ENCODE measurements at places on chromosomes 3 and 15.

GRCh38 chr3:40653001-40653400 lies 128.2 kb downstream of the ZNF621 start:
- no peak for ATAC-seq

- ATAC-seq = no peak
These were observed 52.4 kb upstream of the FNDC3B start for GRCh38 chr3:171986757-171987518.

- ATAC-seq = peak; percentile 16
These were observed 47.0 kb downstream of the DHX30 start for GRCh38 chr3:47849699-47850563.

- no peak for ATAC-seq
These were observed 184.0 kb upstream of the LYSMD4 start for GRCh38 chr15:99917252-99917651.

DNA sequence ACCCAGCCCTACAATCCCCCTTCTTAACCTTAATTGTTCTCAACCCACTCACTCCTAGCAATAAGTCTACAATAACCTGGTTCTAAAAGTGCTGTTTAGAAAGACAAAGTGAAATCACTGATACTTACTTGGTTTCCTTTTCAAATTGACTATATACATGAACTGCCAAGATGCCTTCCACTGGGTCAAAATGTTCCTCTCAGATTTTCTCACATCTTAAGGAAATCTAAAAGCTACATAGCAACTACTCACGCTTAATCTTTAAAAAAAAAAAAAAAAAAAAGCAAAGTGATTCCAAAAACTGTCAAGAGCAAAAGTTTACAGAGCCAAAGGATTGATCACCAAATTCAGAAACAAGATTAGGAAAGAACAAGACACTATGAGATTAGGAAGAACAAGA lies 68.7 kb upstream of the MAP4 start:
- no peak for ATAC-seq

- no peak for ATAC-seq
These were observed 37.8 kb downstream of the EHHADH start for GRCh38 chr3:185215873-185216606.

GRCh38 chr15:63983061-63983711 lies 63.1 kb downstream of the DAPK2 start:
- no peak for ATAC-seq

- peak; percentile 29 for ATAC-seq
These were observed 388 bp downstream of the DAPK2 start for GRCh38 chr15:64045774-64046420.

DNA sequence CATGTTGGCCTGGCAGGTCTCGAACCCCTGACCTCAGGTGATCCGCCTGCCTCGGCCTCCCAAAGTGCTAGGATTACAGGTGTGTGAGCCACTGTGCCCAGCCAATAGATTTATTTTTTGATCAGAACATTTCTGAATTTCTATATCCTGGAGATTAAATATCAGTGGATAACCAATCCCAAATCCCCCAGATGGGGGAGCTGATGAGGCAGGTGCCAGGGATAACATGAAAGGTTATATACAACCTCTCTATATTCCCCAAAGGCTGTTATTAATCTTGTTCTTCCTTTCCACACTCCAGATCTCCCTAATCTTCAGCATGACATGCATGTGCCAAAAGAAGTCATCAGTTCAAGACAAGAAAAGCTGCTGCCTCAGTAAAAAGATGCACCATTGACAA lies 112.3 kb downstream of the WDR76 start:
- no peak for ATAC-seq

GRCh38 chr3:18344306-18345014 lies 80.7 kb downstream of the SATB1 start:
- ATAC-seq = no peak

GRCh38 chr3:185558395-185558794 lies 6.0 kb upstream of the LIPH start:
- ATAC-seq = no peak

GRCh38 chr3:185311991-185312390 lies 50.9 kb upstream of the MAP3K13 start:
- ATAC-seq = no peak

DNA sequence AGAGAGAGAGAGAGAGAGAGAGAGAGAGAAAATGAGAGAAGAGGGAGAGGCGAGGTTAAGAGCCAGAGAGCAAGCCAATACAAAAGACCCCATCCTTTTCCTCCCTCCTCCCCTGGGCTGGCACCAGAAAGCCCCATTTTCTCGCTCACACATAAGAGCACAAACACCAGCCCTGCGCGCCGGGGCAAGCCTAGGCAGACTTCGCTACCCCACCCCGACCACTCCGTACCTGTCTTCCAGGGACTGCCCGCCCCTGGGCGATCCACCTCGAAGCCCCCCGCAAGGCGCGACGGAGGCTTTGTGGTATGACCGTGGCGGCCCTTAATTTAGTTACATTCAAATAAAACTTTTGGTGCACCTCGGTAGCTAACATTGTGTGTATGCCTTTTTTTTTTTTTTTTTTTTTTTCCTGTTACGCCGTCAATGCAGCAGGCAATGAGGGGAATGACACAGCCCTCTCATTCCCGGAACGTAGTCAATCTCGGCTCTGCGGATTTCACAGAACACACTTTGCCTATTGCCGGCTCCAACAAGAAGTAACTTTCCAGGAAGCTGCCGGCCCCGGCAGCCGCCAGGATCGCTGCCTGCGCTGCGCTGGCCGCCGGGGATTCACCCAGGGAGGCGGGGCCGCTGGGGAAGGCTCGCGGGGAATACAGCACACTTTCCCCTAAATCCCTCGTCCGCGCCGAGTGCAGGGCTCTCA lies 7.7 kb downstream of the BCL6 start:
- no peak for ATAC-seq

- ATAC-seq = no peak
These were observed 284.5 kb upstream of the ROBO1 start for GRCh38 chr3:80052271-80052670.

GRCh38 chr15:35914573-35914972 lies 368.6 kb upstream of the DPH6 start:
- ATAC-seq = no peak

GRCh38 chr15:71739355-71739754 lies 71.0 kb upstream of the NR2E3 start:
- no peak for ATAC-seq

- ATAC-seq = no peak
These were observed 10.3 kb upstream of the DNAJC13 start for GRCh38 chr3:132407025-132407424.

- no peak for ATAC-seq
These were observed 62.6 kb upstream of the PDZRN3 start for GRCh38 chr3:73687106-73688004.

DNA sequence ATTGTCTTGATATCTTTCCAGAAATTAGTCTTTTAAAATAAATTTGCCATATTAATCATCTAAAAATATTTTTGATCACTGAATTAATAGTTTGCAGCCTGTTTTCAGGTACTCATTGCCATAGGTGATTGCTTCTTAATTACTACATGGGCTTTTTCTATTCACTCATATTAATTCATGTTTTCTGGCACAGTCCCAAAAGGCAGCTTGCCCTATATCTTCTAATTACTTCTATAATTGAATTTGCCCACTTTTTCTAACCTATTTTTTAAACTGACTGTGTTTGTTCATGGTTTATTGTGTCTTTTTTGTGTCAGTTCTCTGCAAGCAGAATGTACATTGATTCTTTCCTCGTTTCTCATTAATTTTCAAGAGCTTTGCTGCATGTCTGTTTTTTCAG lies 85.7 kb upstream of the SOX2 start:
- no peak for ATAC-seq

- no peak for ATAC-seq
These were observed 206.0 kb downstream of the THRB start for GRCh38 chr3:24288496-24289236.

DNA sequence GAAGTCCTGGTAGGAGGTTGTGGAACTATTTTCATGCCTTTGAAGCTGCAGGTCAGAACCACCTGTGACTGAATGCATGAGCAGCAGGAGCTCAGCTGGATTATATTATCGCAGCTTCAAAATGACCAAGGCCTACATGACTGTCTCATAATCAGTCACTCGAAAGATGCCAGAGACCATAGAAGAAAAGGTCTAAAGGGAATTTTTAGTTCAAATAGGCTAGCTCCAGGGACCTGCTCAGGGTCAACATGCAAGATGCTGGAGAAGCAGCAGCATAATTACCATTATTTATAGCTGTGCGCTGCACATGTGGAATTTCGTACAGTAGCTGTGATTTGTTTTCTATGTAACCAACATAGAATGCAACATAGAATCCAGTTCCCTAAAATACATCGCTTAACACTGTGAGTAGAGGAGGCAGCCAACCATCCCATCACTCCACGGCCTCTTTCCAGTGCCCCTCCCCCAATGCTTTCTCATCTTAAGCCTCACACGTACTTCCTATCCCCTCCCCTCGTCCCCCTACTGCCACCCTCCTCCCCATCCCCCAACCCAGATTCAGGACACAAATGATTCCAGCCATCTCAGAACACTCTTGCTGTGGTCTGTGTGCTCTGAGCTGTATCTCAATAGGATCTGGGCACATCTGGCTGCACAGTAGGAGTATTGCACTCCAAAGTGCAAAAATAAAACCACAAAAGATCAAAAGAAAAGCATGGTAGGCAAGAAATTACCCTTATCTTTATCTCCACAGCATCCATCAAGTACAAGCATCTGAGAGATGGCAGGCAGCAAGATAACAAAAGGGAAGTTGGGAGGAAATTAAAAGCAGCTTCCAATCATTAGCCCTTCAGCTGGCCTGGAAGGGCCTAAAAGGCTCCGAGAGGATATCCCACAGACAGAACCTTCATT lies 352.8 kb upstream of the SEMA6D start:
- ATAC-seq = no peak
